A673 (cell line): ENCODE measurements at places on chromosomes 12 and 14.

GRCh38 chr12:72288436-72288835, 16.3 kb downstream of the TRHDE start:
- no peak for DNase-seq

DNA sequence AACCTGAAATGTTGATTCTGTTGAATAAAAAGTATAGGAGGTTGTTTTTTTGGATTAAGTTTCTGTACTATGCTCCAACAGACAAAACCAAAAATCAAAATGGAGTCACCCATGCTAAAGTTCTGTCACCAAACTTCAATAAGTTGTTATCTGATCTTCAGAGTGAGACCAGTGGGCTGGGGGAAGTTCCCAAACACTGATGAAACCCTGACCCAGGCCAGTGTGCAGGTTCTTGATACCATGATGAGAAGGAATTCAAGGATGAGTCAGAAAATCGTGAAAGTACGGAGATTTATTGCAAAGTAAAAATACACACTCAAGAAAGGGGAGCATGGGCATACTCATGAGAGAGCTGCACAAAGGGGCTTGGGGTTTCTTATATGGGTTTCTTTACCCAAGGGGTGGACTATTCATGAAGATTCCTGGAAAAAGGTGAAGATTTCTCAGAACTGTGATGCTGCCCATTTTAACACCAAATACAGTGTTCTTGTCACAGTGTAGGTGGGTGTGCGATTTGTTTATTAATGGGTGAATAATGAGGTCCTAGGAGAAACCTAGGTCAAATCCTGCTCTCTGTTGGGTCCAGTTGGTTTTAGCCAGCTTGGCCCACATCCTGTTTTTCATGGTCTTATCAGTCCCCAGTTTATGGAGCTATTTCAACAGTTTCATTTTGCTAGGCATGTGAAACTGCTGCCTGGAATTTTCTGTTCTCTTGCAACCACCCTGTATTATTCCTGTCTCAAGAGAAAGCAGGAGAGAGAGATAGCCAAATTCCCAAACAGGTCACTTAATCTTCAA, 27.5 kb upstream of the DENND5B start:
- DNase-seq, result no peak

- no peak for DNase-seq
These were observed 82.8 kb downstream of the BORCS5 start for GRCh38 chr12:12439636-12440035.

GRCh38 chr12:103456006-103456405, 39.8 kb downstream of the C12orf42 start:
- DNase-seq, result no peak

DNA sequence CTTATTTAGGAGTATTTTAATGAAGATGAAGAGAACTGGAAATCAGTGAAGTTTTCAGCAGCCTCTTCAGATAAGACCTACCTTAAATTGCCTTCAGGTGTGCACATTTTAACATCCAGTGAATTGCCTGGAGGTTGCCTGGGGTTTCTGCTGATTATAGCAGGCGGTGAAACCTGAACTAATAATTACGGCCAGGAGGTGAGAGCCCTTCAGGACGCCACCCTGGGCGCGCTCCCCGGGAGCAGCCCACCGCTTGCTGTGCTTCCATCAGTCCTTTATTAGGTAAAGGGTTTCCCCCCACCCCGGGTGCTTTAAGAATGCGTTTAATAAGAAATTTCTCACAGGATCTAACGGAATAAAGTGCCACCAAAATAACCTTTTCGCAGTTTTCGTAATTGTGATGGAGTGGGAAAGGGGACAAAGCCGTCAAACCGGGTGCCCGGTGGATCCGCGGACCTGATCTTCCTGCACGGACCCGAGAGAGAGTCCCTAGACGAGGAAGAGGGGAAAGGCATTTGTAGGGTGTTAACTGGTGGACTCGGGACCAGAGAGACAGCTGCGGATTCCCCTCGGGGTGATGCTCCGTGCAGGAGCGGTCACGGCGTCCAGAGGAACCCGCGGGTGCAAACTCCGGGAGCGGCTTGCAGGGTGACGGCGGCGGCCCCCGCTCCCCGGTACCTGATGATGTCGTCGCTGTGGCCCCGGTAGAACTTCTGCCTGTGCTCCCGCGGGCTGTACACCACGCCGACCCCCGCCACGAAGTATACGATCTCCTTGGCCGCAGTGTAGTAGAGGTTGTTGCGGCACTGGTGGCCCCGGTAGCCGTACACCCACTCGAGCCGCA, 902 bp downstream of the EML5 start:
- no peak for DNase-seq

DNA sequence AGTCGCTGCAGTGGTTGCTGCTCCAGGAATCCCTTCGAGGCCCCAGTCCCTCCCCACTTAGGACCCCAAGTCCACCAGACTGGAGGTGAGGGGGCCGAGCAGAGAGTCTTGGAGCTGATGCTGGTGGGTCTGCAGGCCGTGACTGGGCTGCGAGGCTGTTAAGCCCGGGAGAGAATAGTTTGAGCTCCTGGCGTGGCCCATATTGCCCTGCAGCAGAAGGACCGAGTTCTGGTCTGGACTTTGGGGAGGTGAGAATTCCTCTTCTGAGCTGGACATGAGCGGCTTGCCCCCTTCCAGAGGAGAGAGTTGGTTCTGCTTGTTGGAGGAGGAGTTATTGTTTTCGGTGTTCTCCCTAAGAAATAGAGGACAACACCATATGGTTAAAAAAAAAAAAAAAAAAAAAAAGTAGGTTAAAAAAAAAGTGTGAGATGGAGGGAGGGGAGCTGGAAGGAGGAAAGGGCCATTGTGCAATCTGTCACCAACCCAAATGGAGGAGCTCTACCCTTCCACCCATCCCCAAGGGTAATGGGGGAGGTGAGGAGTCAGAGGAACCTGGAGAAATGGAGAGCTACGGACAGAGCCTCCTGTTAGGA, 3.0 kb downstream of the SIX1 start:
- DNase-seq, result peak; percentile 72

DNA sequence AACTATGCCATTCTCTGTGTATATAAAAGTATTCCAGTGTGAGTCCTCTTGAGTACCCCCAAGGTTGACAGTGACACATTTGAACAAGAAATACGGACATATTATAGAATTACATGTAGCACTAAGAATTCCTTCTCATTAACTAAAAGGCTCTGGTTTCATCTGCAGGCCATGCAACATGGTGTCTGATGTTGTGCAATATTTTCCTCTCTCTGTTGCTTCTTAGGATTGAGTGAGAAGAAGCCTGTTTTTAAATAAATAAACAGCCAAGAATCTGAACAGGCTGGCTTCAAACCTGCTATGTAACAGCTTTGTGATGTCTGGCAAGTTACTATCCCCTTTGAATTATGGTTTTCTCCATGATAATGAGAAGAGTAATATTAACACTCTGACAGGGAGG, 22.2 kb upstream of the CCER1 start:
- no peak for DNase-seq

DNA sequence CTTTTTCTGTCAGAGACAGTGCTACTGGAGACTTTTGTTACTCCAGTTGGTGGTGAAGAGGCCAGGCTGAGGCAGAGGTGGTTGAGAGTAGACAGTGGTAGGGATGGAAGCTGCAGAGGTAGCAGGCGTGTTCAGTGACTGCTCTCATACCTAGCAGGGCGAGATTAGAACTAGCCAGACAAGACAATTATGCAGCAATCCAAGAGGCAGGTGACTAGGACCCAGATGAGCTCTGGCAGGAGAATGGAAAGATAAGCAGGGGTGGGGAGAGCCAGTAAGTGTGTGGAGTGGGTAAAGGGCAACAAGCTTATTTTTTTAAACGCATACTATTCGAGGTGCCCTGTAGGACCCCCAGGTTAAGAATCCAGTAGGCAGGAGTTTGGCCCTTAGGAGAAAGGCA, 4.8 kb downstream of the PPP1R36 start:
- DNase-seq, result no peak

GRCh38 chr14:63855281-63855680, 2.5 kb downstream of the SYNE2 start:
- DNase-seq, result no peak

DNA sequence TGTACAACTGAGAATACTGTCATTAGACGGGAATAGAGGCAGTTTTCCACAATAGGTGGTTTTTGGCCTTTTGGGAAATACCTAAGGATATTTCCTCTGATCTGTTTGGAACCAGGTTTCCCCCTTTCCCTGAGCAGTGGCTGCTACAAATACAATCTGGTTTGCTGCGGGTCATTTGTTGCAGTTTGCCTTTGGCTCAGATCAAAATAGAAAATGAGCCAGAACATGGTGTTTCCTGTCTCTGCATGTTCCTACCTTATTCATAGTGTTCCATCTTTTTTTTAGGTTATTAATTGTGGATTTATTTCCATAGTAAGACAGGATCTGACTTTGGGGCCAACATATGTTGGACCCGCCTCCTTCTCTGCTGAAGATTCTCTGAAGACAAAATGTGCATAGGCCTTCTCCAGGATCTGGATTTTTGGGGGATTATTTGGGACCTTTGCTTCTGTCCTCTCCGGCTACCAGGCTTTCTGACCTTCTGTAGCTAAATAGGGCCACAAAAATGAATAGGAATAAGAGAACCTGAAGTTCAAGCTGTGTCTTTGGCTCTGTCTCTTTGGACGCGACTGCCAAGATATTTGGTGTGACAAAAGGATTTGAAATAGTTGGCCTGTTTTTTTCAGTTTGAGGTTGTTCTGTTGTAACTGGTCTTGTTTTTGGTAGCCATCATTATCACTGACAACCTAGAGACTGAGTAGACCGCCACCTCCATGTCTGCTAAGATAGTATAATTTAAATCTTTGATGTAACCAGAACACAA, 146.9 kb downstream of the PRKCH start:
- no peak for DNase-seq

DNA sequence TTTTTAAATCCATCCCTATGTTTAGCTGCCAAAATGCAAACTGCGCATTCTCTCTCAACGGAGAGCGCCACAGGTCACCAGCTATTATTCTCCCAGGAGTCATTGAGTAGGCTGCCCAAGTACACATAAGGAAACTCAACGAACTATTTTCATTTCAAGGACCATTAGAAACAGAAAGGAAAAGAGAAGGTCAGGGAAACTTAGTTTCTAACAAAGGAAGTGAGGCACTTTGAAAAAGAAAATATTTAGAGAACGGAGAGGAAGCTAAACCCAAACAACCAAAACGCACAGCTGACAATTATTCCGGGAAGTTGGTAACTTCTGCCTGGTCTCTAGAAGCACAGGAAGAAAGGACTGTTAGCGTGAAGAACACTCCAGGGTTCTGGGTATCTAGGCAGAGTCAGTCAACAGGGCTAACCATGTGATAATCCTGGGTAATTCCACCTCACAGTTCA, 23.5 kb downstream of the GPHB5 start:
- no peak for DNase-seq
